Glomerular endothelial cell (primary cell): ENCODE measurements at places on chromosomes 3 and 15. TPM values are rescaled to one million over a fixed set of nuclear protein-coding genes. Genes with fewer than 3 reads are reported as not detected.

Gene FAM81A
- total RNA-seq, result 0.41 TPM in 1 of 2 replicates, not detected in the other

Gene SLC24A5
- not detected in 2 replicates for total RNA-seq

Gene LINGO1
- total RNA-seq, result 0.18 TPM in 1 of 2 replicates, not detected in the other

Gene CCDC13
- 0.47 and 1.5 TPM in 2 replicates for total RNA-seq

Gene GOLGA6A
- total RNA-seq, result not detected in 2 replicates

Gene ITIH3
- total RNA-seq, result not detected in 2 replicates

Gene RAB6B
- 3.8 and 4.3 TPM in 2 replicates for total RNA-seq

Gene SLC22A13
- not detected in 2 replicates for total RNA-seq

Gene LINS1
- 7.1 and 8.0 TPM in 2 replicates for total RNA-seq

Gene MEX3B
- 15.6 and 23.6 TPM in 2 replicates for total RNA-seq

Gene PLSCR1
- 67.3 and 209 TPM in 2 replicates for total RNA-seq

Gene C2CD4A
- 0.05 and 1.1 TPM in 2 replicates for total RNA-seq

Gene NR2F2
- 64.5 and 68.8 TPM in 2 replicates for total RNA-seq

Gene CPEB1
- total RNA-seq, result not detected in 2 replicates

Gene TP63
- 0.39 and 0.53 TPM in 2 replicates for total RNA-seq

Gene ITIH1
- total RNA-seq, result not detected in 2 replicates

Gene SPATA12
- total RNA-seq, result 0.15 and 0.18 TPM in 2 replicates

Gene ZBED2
- total RNA-seq, result 0.41 and 1.3 TPM in 2 replicates

Gene SATB1
- total RNA-seq, result 13.3 and 13.5 TPM in 2 replicates

Gene C3orf52
- total RNA-seq, result 3.7 and 3.8 TPM in 2 replicates

Gene CFAP100
- total RNA-seq, result not detected in 2 replicates

Gene CCDC12
- 38.4 and 39.6 TPM in 2 replicates for total RNA-seq

Gene CCDC54
- not detected in 2 replicates for total RNA-seq

Gene GASK1A
- total RNA-seq, result not detected in 2 replicates

Gene NR1I2
- not detected in 2 replicates for total RNA-seq

Gene P2RY14
- total RNA-seq, result not detected in 2 replicates

Gene SKOR1
- total RNA-seq, result 0.19 TPM in 1 of 2 replicates, not detected in the other

Gene ZFYVE19
- total RNA-seq, result 25.7 and 26.0 TPM in 2 replicates

Gene ATRIP
- total RNA-seq, result 4.7 and 8.6 TPM in 2 replicates

Gene GOLGA8T
- total RNA-seq, result 0.23 TPM in 1 of 2 replicates, not detected in the other

Gene SLC7A14
- 0.70 and 3.4 TPM in 2 replicates for total RNA-seq

Gene SEMA3G
- total RNA-seq, result 4.9 and 61.3 TPM in 2 replicates

Gene TLR9
- not detected in 2 replicates for total RNA-seq

Gene A4GNT
- not detected in 2 replicates for total RNA-seq

Gene DNAH12
- total RNA-seq, result 0.12 and 0.92 TPM in 2 replicates

Gene CYP19A1
- not detected in 2 replicates for total RNA-seq

Gene VILL
- total RNA-seq, result 6.7 and 7.6 TPM in 2 replicates

Gene GCNT3
- total RNA-seq, result 5.5 TPM in 1 of 2 replicates, not detected in the other

Gene ANKRD34C
- total RNA-seq, result not detected in 2 replicates

Gene COL7A1
- 20.0 and 25.0 TPM in 2 replicates for total RNA-seq

Gene P3H2
- total RNA-seq, result 29.1 and 41.9 TPM in 2 replicates

Gene KBTBD8
- 1.0 and 1.1 TPM in 2 replicates for total RNA-seq

Gene LMAN1L
- 0.64 TPM in 1 of 2 replicates, not detected in the other for total RNA-seq

Gene MME
- total RNA-seq, result 11.6 and 25.1 TPM in 2 replicates

Gene LMOD3
- total RNA-seq, result not detected in 2 replicates

Gene HCLS1
- 69.1 and 77.3 TPM in 2 replicates for total RNA-seq

Gene SCAMP5
- 27.2 and 32.6 TPM in 2 replicates for total RNA-seq

Gene OR5H14
- not detected in 2 replicates for total RNA-seq

Gene PAQR9
- not detected in 2 replicates for total RNA-seq

Gene PIERCE2
- 0.29 and 2.0 TPM in 2 replicates for total RNA-seq
